ENCODE measurements at places on chromosomes 12 and 14. TPM values are rescaled to one million over a fixed set of nuclear protein-coding genes. Genes with fewer than 3 reads are reported as not detected.

SRRM4 gene
- total RNA-seq: 0.10 TPM

POU6F1 gene
- 4.8 TPM for total RNA-seq

GLIPR1L1 gene
- total RNA-seq: not detected

KRT71 gene
- total RNA-seq: 454 TPM

OTX2 gene
- total RNA-seq: not detected

- no peak for DNase-seq
Measured at GRCh38 chr12:67068204-67068731, 200.9 kb upstream of the CAND1 start.

DNA sequence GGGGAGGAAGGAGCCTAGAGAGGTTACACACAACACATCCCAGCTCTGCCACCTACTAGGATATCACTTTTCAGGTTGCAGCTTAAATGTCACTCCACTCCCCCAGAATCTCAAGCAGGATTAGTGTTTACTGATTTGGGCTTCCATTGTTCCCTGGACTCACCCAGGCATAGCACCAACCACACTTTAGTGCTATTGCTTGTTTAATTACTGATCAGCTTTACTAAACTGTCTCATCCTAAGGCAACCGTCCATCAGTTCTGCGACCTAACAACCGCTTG is 6.1 kb upstream of the KRT18 start:
- no peak for DNase-seq

DNA sequence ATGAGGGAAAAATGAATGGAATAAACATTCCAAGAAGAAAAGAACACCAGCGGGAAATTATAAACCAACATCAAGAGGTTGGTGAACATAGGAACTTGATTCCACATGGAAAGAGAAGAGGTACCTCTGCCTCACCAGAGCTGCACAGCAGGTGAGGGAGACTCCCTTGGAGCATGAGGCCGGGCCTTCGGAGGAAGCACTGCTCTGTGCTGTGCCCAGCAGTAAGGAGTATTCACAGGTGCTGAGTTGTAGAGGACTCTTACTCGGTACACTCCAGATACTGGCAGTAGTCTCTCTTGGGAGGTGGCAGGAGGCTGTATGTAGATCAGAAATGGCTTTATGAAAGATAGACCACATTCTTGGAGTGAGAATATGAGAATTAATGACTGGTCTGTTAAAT is 76.0 kb downstream of the NPAS3 start:
- DNase-seq: no peak

GRCh38 chr12:122371475-122372045 is 50.9 kb downstream of the CLIP1 start:
- DNase-seq: no peak

- DNase-seq: no peak
Measured at GRCh38 chr12:93733358-93733757, 56.2 kb downstream of the CRADD start.

DNA sequence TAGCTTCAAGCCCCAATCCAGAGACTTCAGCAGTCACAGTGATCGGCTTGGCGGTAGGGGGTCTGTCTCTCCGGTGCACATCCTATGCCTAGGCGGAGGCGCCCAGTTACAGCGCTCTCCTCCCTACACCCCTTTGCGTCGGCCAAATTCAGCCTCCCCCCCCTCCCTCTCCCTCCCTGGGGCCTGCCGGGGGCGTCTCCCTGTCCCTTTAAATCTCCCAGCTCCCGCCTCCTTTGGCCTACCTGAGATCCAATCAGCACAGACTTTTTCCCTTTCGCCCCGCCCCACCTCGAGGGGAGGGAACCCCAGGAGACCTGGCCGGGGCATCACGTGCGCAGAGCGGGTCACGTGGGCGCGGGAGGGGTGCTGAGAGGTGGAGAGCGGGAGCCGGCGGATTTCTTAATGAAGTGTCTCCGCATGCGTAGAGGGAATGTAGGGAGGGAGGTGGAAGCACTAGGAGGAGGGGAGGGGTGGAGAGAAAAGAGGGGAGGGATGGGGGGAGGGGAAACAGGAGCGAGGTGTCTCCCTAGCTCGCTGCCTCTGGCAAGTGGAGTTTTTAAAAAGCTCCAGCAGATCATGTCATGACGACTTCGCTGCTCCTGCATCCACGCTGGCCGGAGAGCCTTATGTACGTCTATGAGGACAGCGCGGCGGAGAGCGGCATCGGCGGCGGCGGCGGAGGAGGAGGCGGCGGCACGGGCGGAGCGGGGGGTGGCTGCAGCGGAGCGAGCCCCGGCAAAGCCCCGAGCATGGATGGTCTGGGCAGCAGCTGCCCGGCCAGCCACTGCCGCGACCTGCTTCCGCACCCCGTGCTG is at the start of gene HOXC13:
Gene HOXC13 (plus strand): TSS at position 506 of the 815 bp plus-strand sequence. CDS start 76 bp downstream, at position 582.
- peak; percentile 72 for DNase-seq

DNA sequence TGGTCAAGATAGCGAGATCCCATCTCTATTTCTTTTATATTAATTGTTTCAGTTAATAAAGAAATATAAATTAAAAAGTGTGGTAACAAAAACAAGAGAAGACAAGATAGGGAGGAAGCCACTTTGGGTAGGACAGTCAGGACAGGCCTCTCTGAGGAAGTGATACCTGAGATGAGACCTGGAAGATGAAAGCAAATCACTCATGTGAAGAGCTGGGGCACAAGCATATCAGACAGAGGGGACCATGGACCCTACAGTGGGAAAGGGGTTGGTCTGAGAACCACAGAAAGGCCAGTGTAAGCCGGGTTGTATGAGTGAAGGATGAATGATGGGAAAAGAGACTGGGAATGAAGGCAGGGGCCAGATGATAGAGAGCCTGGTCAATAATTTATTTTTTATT is 1.8 kb upstream of the MED6 start:
- DNase-seq: no peak

DNA sequence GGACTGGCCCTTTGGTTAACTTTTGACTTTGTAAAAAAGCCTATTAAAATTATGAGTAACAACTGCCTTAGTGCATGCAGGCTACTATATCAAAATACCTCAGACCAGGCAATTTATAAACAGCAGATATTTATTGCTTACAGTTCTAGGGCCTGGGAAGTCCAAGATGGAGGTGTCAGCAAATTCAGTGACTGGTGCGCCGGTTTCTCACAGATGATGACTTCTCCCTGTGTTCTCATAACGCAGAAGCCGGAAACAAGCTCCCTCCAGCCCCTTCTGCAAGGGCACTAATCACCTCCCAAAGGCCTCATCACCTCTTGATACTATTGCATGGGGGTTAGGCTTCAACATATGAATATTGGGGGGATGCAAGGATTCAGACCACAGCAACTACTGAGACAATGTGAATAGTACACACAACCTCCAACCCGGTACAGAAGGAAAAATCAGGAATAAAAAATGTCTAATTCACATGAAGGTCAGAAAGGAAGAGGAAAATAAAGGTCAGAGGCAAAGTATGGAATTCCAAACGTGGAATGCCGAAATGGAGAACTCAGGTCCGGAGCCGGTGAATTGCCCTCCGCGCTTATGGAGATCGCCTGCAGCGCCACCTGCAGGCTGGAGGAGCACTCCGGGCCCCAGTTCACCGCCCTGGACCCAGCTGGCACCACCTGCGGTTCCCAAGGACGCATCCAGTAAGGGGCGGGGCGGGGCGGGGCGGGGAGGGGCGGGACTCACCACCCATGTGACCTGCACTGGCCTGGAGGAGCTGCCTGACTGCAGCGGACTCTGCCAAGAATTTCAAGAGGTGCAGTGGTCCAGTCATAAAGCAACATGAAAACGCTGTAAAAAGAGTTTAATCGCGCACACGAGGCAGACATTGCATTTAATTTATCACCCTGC is 203.4 kb downstream of the KIF26A start:
- DNase-seq: no peak
